Anterior cingulate cortex (tissue), 58 donors: ENCODE measurements at places on chromosomes 12 and 14.

DNA sequence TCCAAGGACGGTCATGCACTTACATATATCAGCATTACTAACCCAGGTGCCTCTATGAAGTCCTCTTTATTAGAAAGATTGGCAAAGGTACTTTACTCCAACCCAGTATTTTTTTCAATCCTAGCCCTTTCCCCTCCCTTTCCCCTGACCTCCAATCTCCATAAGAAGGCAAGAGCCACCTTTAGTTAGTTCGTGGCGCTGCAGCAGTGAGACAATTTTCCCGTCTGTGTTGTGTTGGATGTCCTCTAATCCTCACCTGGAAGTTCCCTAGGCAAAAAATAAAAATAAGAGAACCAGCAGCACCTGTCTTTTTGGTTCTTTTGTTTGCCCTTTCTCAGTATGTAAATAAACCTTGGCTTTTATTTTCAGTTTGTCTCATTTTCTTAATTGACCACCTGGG is 439.6 kb upstream of the LRFN5 start:
- DNase-seq: no peak

DNA sequence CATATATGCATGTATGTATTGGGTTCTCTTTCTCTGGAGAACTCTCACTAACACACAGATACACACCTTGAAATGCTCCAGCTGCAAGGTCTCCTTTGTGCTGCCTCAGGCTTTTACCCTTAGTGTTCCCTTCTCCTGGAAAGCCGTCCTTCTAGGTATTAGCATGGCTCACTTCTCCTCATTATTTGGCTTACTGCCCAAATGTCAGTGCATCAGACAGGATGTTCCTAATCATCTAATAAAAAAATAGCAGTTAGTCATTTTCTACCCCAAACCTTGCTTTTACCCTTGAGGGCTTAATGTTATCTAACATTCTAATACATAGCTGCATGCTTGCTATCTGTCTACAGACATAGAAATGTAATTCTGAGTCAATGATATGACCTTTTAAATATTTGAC is 109.0 kb upstream of the SLC16A7 start:
- no peak for DNase-seq

- DNase-seq: peak; percentile 73
These were observed 16.4 kb downstream of the LRCOL1 start for GRCh38 chr12:132593938-132594358.

DNA sequence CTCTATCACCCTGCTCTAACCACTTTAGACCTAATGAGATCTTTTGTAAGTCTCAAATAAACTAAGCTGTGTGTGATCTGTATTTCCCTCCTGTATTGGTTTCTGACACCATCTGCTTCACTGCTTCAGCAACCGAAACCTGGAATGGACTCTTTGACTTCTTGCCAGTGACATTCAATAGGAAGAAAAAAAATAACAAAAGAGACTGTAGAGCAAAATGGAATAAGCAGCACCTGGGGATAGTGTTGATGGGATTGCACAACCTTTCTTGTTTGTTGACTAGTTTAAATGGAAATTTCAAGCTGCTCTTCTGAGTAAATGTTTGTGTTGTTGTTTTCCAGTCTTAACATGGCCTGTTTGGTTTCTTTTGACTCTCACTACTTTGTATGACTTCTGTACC is 888.6 kb upstream of the SEL1L start:
- no peak for DNase-seq

- DNase-seq: no peak
These were observed 239.9 kb downstream of the TMTC2 start for GRCh38 chr12:82926630-82927029.

- DNase-seq: no peak
These were observed 137.8 kb upstream of the SOX5 start for GRCh38 chr12:24087294-24087693.

DNA sequence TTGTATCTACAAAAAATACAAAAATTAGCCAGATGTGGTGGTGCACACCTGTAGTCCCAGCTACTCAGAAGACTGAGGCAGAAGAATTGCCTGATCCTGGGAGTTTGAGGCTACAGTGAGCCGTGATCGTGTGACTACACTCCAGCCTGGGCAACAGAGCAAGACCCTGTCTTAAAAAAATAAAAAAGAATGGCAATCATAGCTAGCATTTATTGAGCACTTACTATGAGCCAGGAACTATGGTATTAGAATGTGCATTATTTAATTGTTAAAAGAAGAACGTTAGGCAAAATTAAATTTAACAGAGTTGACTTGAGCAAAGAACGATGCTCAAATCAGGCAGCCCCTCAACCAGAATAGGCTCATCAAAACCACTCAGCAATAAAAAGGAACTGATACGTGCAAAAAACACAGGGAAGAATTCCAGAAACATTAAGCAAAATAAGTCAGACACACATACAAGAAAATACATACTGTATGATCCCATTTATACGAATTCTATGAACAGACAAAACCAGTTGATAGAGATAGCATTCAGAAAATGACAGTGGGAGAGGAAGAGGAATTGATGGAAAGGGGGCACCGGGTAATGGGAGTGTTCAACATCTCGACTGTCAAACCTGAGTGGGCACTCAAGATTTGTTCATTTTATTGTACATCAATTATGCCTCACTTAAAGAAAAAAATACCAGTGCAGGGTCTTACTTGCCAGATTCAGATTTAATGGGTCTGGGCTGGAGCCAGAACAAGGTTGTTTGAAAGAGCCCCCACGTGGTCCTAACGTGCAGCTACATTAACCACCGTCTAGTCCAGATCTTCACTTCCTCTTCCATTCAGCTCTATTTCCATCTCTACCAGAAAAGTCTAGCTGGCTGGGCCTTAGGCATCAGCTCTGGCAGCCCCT is 8.0 kb downstream of the SCNN1A start:
- DNase-seq: no peak

GRCh38 chr12:53200107-53200457 is 7.0 kb downstream of the ITGB7 start:
- DNase-seq: no peak

GRCh38 chr12:30166006-30166795 is 382.5 kb upstream of the TMTC1 start:
- no peak for DNase-seq

DNA sequence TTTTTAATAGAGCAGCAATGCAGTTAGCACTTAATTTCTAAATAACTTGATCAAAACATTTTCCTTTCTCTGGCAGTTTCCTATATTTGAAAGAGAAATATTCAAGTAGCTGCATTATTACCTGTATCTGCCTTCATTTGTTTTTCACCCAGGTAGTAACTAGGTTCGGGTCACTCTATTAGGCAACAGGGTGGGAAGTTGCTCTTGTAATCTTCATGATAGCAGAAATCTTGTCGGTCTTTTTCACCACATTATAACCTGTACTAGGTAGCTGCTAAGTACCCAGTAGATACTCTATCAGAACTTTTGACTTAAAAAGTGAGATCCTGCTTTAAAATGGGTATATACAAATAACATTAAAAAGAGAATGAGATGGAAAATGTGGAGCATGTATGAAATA is 2.4 kb upstream of the PIK3C2G start:
- no peak for DNase-seq

DNA sequence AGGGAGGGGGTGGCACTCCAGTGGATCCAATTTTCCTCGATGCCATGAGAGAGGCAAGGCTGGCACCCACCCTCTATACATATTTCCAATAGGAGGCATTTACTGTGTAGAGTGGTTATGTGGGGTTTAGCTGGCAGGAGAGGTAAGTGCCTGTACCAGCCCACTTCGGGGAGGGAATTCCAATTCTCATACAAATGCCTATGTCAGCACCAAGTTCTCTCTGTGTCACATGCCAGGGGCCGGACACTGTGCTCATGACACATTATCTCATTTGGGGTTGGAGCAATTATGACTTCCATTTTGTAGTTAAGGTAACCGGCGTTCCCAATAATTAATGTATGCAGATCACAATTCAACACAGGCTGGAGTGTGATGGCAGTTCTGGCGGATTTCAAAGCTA is 284.3 kb downstream of the KSR2 start:
- no peak for DNase-seq

GRCh38 chr14:61961369-61961768 is 199.1 kb downstream of the SNAPC1 start:
- DNase-seq: no peak

GRCh38 chr12:79983492-79983891 is 48.6 kb upstream of the PPP1R12A start:
- DNase-seq: no peak

DNA sequence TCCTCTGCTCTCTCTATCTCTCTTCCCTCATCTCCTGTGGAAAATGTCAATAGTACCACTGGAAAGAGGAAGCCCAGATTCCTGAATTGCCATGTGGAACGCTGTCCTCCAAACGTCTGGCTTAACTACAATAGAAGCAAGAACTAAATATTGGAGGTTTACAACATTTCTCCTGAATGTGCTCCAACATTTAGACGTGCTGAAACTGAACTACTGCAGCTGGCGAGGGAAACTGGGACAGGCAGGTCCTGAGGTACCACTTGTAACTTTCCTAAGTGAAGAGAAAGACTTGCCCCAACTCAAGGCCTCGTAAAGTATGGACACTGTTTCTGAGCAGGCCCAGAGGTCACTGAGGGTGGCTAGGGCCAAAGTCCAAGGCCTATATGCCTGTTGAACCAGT is 187.7 kb downstream of the NTF3 start:
- DNase-seq: no peak

GRCh38 chr14:53360829-53361228 is 207.7 kb upstream of the DDHD1 start:
- no peak for DNase-seq

DNA sequence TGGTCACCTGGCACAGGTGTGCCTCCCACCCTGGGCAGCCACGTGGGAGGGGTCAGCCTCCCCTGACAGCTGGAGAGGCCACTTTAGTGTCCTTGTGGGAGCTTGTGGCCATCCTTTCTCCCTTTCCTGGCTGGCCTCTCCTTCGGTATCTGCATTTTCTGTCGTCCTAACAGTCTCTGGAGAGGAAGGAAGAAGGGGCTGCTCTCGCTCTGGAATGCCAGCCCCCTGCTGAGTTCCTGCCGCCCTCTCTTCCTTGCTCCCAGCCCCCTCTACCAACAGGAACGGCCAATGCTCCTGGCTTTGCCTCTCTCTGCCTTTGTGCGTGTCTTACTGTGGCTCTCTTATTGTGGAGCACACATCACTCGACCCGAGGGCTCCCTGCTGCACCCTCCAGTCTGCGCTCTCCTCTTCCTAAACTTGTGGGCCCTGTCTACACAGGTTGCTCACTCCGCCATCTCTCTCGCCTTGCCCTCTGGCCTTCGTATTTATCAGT is 70.8 kb downstream of the FBXL14 start:
- DNase-seq: no peak

DNA sequence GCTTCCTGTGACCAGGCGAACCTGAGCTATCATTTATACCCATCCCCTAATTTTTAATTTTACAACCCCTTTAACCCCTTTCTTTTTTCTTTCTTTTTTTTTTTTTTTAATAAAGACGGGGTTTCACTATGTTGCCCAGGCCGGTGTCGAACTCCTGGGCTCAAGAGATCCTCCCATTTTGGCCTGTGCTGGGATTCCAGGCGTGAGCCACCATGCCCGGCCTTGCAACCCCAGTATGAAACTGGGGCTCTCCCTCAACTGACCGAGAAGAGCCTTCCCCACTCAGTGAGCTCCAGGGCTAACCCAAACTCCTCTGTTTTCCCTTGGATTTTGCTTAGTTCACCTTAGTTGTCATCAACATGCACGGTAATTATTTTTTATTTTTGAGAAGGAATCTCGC is 992 bp downstream of the CPSF2 start:
- no peak for DNase-seq

DNA sequence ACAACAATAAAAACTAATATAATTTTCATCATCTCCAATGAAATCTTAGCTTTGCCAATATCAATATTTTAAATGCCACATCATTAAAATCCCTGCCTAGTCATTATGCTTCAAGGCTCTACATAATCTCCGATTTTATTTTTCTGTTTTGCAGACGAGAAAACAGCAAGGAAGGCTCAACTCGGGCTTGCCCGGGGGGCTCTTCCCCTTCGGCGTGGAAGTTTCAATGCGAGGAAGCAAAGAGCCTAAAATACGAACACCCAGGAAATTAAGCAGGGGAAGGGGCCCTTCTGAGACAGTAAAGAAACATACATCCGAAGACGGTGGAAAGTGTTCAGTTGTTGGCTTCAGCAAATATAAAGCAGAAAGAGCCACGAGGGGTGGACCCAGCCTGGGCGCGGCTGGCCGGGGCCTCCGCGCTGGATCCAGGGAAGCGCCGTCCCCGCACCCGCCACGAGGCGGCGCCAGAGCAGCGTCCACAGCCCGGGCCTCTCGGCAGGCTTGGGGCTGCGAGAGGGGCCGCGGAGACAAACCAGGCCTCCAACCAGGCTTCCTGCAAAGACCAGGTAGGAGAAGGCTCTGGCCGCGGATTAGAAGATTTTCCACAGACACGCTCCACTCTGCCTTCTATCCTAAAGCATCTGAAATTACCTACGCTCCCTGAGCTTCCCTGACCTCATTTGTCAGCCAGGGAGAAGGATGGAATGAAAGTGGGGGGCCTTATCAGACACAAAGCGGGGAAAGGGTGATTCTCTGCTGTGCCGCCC is 77.2 kb downstream of the SERPINA3 start:
- DNase-seq: no peak

GRCh38 chr12:103924761-103925641 is 5.2 kb upstream of the HSP90B1 start:
- DNase-seq: no peak

DNA sequence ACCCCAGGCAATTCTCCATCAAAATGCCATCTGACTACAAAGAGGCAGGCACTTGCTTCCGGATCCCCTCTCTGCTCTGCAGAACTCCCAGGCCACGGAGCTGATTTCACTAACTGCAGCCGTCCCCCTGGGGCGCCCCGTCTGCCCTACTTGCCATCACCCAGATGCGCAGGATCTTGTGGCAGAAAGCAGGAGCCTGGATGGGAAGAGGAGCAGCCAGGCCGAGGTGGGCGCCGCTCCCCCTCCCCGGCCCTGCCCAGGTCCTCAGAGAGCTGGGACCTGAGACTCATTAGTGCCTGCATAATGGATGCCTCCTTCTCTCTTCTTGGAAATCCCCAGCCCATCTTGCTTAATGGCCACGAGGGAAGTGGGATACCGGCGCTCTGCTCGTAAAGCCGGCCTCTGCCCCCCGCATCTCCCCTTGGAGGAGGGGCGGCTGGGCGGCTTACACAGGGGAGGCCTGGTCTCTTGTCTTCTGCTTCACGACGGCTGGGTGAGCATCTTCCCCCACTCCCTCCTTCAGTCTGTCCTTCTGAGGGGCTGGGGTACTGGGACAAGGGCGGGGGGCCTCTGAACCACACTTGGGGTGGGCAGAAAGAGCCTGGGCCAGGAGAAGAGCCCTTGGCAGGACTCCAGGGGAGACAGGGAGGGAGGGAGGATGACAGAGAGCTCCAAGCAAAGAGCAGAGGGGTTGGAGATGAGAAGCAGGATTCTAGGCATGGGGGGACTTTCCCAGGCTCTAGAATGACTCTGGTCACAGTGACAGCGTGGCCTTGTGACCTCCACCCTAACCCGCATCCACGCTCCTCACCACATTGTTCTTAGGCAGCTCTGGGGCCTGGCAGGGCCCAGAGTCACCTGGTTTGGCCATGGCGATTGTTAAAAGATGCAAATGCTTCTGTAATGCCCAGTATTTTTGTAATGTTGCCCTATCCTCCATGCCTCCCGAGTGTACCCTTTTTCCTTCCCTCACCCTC is 19.4 kb upstream of the EML1 start:
- DNase-seq: no peak
